ENCODE measurements at places on chromosomes 6 and 20.

DNA sequence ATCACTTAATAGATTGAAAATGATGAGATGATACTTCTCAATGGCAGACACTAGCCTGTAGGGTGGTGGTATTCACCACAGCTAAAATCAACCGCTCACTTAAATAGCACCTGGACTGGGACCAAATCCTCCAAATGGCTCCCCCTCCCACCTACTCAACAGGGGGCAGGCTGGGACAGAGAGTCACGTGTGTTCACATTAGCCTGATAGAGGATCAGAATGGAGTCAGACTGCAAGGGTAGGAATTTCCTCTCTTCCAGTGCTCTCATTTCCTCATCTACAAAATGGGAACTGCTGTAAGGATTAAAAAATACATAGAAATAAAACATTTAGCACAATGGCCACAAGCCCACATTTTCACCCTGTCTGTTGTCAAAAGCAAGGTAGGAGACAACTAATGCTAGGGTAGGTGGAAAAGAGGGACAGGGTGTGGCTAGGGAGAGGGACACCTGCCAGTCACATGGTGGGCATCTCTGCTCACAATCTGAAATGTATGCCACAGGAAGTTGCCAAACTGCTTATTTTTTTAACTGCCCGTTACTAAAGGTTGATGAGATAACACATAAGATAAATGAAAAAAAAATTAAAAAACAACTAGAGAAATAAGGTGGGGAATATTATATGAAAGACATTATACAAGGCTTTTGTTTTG lies 55.3 kb downstream of the BACH2 start:
- DNase-seq, result no peak

DNA sequence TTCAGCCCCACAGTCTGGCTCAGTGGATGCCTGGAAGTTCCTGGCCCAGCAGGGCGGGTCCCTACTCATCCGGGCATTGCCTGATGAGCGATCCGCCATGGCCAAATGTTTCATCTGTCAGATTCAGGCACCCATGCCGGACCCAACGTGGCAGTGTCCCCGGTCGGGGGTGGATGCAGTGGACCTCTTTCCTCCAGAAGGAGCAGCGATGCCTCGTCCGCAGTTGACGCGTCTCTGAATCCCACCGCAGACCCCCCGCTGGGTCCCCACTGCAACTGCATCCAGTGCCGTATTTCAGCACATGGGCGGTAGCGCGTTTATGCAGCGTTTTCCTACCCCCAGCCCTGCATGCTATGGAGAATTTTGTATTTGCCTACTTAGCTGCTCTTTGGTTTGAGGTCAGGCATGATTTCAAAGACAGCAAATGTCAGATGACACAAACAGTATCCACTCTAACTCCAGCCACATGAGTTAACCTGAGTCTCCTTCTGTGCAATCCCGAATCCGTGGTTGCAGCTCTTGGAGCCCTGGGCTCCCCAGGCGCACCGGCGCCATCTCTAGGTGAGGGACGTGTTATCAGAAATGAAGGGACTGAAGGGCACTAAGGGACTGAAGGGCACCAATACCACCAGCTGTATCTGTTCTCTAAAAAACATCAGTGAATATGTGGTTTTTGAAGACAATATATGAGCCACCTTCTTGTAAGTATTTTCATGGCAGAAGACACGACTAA lies 72.6 kb upstream of the THBS2 start:
- peak; percentile 68 for DNase-seq

GRCh38 chr6:79373880-79374279 lies 139.4 kb upstream of the HMGN3 start:
- no peak for DNase-seq

GRCh38 chr6:38508894-38509293 lies 130.8 kb downstream of the BTBD9 start:
- peak; percentile 16 for DNase-seq

DNA sequence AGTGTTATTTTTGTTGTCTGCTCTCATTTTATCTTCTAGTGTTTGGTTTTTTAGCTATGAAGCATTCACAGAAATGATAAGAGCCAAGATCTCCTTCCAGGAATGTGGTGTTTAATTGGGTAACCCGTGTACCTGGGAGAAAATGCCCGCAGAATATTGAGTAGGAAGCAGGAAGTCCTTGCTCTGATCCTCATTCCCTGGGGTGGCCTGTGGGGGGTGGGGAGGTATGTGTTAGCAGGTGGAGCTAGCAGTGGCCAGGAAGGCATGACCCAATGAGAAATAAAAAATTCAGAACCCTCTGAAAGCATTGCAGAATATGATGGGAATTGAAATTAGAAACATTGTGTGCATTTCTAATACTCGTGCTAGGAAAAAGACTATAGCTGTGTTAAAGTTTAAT lies 100.8 kb downstream of the DTD1 start:
- DNase-seq, result no peak

DNA sequence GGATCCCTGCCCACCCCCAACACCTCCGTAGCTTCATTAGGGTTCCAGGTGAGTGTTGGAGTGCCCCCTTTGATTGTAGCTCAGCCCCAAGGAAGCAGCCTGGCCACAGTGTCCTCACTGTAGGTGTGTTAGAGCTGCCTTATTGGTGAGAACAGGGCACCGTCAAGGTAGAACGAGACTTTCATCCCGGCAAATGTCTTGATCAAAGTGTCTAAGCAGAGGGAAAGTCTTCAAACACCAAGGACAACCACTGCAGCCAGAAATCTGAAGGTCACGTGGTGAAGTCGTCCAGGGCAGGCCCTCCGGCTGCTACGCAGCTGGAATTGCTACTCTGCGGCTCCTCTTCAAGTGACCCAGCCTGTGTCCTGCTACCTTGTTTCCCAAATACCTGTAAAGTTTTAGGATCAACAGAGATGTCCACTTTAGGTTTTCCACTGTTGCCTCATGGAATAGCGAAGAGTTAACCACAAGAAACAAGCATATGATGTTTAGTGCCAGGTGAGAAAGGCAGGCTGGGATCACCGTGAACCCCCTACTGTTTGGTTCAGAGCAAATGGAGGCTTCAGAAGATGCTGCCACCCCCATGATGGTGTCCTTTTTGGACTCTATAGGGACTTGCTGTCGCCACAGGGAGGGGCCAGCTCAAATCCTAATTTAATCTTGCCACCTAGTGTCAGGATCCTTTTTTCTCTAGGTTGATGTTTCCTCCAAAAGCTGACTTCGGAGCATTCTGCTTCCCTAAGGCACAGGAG lies 1.7 kb upstream of the DLL1 start:
- DNase-seq, result no peak

DNA sequence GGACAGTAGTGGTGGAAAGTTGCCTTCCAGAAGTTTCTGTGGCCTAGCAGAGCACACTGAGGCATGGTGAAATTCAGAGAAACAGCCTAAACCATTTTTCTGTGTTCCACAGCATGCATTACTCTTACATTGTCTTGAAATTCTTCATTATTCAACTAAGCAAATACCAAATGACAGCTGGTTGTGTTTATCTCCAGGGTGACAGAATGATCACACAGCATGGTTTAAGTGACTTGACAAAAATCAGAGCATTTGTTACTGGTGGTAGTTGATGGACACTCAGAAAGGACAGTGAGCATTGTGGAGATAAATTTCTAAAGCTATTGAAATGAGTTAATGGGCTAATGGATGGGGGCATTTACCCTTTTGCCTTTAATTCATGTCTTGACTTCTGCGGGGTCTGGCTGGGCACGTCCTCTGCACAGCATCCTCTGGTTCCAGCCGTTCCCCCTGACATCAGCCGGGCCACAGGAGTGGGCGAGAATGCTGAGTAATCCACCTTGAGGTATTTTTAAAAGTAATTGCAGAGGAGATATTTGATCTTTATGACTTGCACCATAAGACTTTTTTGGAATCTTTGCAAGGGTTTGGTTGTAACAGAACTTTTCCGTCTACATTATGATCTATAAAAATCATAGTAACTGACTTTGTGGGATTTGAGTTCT lies 78.9 kb upstream of the SCP2D1 start:
- no peak for DNase-seq

DNA sequence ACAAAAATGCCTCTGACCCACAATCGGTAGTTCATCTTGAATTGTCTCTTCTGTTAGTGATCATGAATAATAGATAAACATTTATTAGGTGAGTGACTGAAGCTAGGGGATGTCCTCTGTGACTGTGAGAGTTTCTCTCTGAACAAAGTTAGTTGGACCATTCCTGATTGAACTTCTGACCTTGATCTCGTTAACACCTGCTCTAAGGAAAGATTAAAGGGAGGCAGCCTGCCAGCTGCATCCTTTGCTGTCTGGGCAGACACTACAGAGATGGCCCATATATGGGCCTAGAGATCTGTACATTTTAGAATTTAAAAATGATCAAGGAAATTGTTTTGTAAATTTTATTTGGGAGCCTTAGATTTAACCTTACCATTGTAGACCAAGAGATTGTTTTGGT lies 27.3 kb downstream of the MAPK14 start:
- DNase-seq, result no peak

- DNase-seq, result peak; percentile 41
Measured at GRCh38 chr20:52150440-52151258, 40.9 kb downstream of the ZFP64 start.

GRCh38 chr6:68575765-68576439 lies 59.2 kb upstream of the ADGRB3 start:
- no peak for DNase-seq

DNA sequence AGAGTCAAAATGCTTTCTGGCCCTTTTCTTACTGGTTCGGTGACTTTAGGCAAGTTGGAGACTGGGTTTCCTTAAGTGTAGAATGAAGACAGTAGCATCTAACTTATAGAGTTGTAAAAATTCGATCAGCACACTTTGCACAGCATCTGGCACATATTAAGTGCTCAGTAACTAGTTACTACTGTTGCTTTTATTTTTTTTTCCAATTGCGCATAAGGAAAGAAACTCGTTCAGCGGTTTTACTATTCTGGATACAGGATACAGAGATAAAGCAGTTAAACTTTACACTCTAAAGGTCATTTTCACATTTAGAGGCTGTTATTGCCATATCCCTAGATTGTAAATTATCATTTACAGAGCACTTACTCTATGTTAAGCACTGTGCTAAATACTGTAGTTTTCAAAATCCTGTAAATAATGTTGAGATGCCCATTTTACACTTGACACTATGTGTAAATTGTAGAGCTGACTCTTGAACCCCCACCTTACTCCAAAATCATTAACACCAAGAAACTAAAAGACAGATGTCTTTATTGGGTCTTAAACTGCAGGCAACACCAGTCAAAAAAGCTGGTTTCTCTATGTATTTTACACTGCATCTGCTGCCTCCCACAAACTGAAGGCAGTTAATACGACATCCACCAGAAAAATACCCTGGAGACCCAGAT lies 886 bp downstream of the ROMO1 start:
- DNase-seq, result no peak

GRCh38 chr6:15796844-15797243 lies 134.0 kb upstream of the DTNBP1 start:
- peak; percentile 41 for DNase-seq

GRCh38 chr20:16590041-16590633 lies 16.9 kb upstream of the KIF16B start:
- DNase-seq, result no peak

DNA sequence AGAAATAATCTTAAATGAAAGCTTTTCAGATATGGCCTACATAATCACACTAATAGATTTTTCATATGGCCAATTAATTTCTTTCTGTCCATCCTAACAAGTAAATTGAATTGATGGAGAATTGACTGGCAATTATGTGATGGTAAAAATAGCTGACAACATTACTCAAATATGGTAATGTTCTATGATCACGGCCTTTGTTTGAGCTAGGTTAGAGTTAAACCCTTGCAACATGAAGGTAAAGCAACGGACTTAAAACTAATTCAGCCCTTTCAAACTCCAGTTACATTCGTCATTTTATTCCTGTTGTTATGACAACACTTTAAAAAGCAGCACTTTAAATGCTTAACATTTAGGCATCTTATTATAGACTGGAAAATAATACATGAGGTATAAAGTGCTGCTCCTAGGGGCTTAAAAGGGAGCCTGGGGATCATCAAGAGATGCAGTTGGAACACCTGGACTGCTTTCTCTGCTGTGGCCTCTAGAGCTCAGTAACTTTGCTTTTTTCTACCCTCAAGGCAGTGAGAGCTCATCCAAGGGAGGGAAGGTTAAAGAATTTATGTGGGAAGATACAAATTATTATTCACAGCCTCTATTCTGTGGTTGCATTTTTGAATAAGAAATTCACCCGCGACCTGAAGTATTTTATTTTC lies 46.9 kb downstream of the RIPOR2 start:
- DNase-seq, result no peak

DNA sequence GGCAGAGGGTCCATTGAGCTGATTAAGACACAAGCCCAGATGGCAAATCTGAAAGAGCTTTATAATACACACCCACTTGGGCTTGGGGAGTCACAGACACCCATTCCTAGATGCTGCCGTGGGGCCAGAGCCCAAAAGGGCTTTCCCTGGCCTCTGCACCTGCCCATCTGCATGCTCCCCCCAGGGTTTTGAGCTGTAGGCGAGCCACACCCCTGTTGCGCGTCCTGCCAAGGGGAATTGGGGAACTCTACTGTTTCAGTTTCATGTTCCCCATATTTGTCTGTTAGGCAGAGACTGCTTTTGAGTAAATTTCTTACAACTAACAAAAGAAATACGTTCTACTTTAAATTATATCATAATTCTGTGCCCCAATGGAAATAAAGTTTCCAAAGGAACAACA lies 52.9 kb upstream of the FNDC1 start:
- no peak for DNase-seq

- no peak for DNase-seq
Measured at GRCh38 chr20:9510911-9511310, 3.5 kb upstream of the LAMP5 start.

GRCh38 chr6:24394061-24394779 lies 8.5 kb upstream of the MRS2 start:
- DNase-seq, result no peak

GRCh38 chr6:1946583-1946982 lies 298.8 kb downstream of the GMDS start:
- DNase-seq, result no peak
